Aortic smooth muscle cell (primary cell): ENCODE measurements at places on chromosomes 11 and 22. TPM values are rescaled to one million over a fixed set of nuclear protein-coding genes. Genes with fewer than 3 reads are reported as not detected.

OR5A1 gene
- total RNA-seq, result not detected in 2 replicates

NNMT gene
- total RNA-seq, result 311 and 473 TPM in 2 replicates

OR2AT4 gene
- total RNA-seq, result not detected in 2 replicates

HTR3B gene
- not detected in 2 replicates for total RNA-seq

PNPLA5 gene
- total RNA-seq, result not detected in 2 replicates

PACS1 gene
- 23.9 and 47.6 TPM in 2 replicates for total RNA-seq

TNNT3 gene
- total RNA-seq, result 0.25 and 0.26 TPM in 2 replicates

ANKK1 gene
- total RNA-seq, result 0.06 TPM in 1 of 2 replicates, not detected in the other

TST gene
- total RNA-seq, result 18.0 and 21.0 TPM in 2 replicates

HBG2 gene
- 0.19 TPM in 1 of 2 replicates, not detected in the other for total RNA-seq

TRPC6 gene
- 0.99 and 1.5 TPM in 2 replicates for total RNA-seq

CLTCL1 gene
- total RNA-seq, result 3.7 and 5.1 TPM in 2 replicates

MMP27 gene
- total RNA-seq, result not detected in 2 replicates

RAG2 gene
- total RNA-seq, result not detected in 2 replicates

ARHGEF17 gene
- 31.4 and 58.3 TPM in 2 replicates for total RNA-seq
